BJ (cell line): ENCODE measurements at places on chromosomes 3 and 15. TPM values are rescaled to one million over a fixed set of nuclear protein-coding genes. Genes with fewer than 3 reads are reported as not detected.

Gene BNC1
- polyA plus RNA-seq: 1.1 and 1.4 TPM in 2 replicates

Gene GOLGA6L25
- not detected in 2 replicates for polyA plus RNA-seq

Gene KIF7
- 5.4 and 7.5 TPM in 2 replicates for polyA plus RNA-seq

Gene CTXN2
- not detected in 2 replicates for polyA plus RNA-seq

Gene SNX22
- polyA plus RNA-seq: 0.04 and 0.07 TPM in 2 replicates

DNA sequence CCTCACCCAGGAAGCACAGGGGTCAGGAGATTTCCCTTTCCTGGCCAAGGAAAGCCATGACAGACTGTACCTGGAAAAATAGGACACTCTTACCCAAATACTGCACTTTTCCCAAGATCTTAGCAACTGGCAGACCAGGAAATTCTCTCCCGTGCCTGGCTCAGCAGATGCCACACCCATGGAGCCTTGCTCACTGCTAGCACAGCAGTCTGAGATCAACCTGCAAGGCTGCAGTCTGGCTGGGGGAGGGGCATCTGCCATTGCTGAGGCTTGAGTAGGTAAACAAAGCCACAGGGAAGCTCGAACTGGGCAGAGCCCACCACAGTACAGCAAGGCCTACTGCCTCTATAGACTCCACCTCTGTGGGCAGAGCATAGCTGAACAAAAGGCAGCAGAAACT lies 567.3 kb upstream of the LMCD1 start:
- no peak for DNase-seq

- no peak for DNase-seq
Measured at GRCh38 chr3:142849148-142849547, 39.7 kb downstream of the PCOLCE2 start.

DNA sequence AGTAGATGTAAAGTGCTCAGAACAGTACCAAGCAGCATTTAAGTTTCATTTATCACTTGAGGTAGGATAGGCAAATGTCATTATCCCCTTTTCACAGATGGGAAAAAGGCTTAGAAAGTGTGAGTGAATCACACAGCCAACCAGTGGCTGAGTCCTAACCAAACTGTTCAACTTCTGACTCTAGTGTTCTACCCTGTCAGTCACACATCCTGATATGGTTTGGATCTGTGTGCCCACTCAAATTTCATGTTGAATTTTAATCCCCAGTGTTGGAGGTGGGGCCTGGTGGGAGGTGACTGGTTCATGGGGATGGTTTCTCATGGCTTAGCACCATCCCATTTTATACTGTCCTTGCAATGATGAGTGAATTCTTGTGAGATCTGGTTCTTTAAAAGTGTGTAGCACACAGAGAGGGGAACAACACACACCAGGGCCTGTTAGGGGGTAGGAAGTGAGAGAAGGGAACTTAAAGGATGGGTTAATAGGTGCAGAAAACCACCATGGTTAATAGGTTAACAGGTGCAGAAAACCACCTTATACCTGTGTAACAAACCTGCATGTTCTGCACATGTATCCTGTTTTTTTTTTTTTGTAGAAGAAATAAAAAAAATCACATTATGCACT lies 304.7 kb downstream of the SUCLG2 start:
- no peak for DNase-seq

- no peak for DNase-seq
Measured at GRCh38 chr15:70469651-70470555, 293.5 kb downstream of the UACA start.

- DNase-seq: no peak
Measured at GRCh38 chr3:31661993-31662670, 129.4 kb downstream of the STT3B start.

DNA sequence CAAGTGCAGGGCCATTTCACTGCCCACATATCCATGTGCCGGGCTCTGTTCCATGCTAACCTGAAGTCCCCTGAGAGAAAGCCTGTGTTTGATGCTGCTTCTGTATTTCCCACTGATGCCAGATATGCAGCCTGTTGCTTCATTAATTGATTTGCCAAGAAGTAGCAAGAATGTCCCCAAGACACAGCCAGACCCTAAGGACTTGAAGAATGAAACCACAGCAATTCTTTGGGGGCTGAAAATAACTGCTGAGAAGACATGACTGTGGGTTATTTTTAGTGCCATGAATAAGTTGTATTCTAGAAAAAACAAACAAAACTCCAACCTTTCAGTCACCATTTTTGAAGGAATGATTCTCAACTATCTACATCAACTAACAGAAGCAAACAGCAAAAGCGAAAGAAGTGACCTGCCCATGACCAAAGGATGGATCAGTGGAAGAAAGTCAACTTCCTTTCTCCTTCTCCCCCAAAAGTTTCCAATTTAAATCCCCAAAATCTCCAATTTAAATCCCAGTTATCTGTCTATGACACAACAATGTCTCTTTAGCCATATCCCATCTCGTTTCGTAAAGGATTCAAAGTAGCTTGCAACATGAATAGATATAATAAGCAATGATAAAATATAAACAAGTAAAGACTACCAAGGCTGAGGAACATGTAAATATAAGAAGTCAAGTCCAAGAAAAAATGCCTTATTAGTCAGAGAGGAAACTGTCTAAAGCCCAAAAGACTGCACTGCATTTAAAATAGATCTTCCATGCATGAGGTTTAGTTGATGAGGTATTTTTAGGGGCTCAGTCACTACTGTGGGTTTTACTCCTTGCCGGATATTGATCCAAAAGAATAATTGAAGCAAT lies 226.8 kb downstream of the DTWD1 start:
- DNase-seq: no peak

GRCh38 chr3:138498991-138499390 lies 64.6 kb downstream of the ESYT3 start:
- DNase-seq: no peak

DNA sequence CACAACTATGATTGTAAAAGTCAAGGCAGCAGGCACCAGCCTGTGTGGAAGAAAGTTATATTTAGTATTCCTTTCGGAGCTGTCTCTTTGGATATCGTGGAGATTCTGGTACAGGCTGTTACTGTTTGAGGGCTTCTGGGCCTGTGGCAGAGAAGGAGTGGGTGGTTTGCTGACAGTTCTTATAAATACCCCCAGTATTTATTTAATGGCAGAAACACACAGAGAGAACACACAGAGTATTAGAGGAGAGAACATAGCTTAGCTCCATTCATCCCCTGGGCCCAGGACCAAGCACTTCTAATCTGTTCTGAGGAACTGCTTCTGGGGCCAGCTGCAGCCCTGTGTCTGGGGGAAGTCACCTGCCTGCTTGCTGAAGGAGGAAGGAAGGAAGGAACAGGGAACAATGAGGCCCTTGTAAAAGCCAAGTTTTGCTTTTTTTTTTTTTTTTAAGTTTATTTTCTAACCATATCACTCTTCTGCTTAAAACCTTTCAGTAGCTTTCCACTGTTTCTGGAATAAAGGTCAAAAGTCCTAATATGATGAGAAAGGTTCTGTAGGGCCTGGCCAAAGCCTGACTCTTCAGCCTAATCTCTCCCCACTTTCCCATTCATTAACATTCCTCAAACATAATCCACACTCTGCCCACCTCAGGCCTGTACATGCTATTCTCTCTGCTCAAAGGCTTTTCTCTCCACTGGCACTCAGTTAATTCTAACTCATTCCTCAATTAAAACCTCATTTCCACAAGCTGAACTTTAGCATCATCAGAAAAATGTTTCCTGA lies 11.8 kb upstream of the PP2D1 start:
- no peak for DNase-seq
